ENCODE measurements at places on chromosomes 1 and 21. TPM values are rescaled to one million over a fixed set of nuclear protein-coding genes. Genes with fewer than 3 reads are reported as not detected.

Gene FNBP1L
- 9.2 TPM for total RNA-seq

Gene LRRC40
- 70.1 TPM for total RNA-seq

Gene BOLA1
- 2.0 TPM for total RNA-seq

Gene ZNF593OS
- not detected for total RNA-seq

Gene DISP1
- total RNA-seq = 1.1 TPM

Gene SPRR2E
- total RNA-seq = not detected

Gene SLC44A3
- total RNA-seq = 0.31 TPM

Gene ISG15
- 213 TPM for total RNA-seq

Gene FCRL2
- not detected for total RNA-seq

Gene LMNA
- total RNA-seq = 314 TPM

Gene LIN28A
- total RNA-seq = 77.8 TPM

Gene FMO1
- 83.2 TPM for total RNA-seq

Gene TMCC2
- 5.4 TPM for total RNA-seq

Gene RSPH1
- total RNA-seq = not detected

Gene PROK1
- total RNA-seq = not detected

Gene NLRP3
- not detected for total RNA-seq

Gene DUSP12
- 42.4 TPM for total RNA-seq

Gene FAM163A
- total RNA-seq = not detected

Gene OXCT2
- not detected for total RNA-seq

Gene KRTAP19-3
- total RNA-seq = not detected

Gene SYNC
- 6.5 TPM for total RNA-seq

Gene TP53BP2
- 114 TPM for total RNA-seq

Gene GPR25
- total RNA-seq = not detected

Gene OPRD1
- total RNA-seq = not detected

Gene OR4F29
- 0.31 TPM for total RNA-seq

Gene HSD3B1
- total RNA-seq = not detected

Gene SLC5A9
- not detected for total RNA-seq

Gene RNU1-3
- total RNA-seq = not detected

Gene NTRK1
- 0.81 TPM for total RNA-seq

Gene DISC1
- total RNA-seq = 6.1 TPM

Gene MROH7
- total RNA-seq = not detected

Gene SERTAD4
- total RNA-seq = 14.2 TPM

Gene LRRC39
- 0.34 TPM for total RNA-seq

Gene NEGR1
- total RNA-seq = 0.06 TPM

Gene KRTAP11-1
- total RNA-seq = not detected
